ENCODE measurements at places on chromosomes 1 and 21.

DNA sequence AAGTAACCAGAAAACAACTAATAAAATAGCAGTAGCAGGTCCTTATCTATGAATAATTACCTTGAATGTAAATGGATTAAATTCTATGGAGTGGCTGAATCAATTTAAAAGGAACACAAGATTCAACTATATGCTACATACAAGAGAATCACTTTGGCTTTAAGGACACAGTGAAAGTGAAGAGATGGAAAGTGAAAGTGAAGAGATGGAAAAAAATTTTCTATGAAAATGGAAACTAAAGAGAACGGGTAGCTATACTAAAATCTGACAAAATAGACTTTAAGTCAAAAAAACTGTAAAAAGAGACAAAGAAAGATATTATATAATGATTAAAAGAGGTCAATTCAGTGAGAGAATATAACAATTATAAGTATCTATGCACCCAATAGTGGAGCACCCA, 54.7 kb downstream of the C1orf185 start:
- no peak for DNase-seq

- no peak for DNase-seq
Measured at GRCh38 chr1:159229896-159230295, 25.2 kb downstream of the ACKR1 start.

GRCh38 chr1:214494706-214495105, 56.7 kb downstream of the PTPN14 start:
- DNase-seq: no peak

DNA sequence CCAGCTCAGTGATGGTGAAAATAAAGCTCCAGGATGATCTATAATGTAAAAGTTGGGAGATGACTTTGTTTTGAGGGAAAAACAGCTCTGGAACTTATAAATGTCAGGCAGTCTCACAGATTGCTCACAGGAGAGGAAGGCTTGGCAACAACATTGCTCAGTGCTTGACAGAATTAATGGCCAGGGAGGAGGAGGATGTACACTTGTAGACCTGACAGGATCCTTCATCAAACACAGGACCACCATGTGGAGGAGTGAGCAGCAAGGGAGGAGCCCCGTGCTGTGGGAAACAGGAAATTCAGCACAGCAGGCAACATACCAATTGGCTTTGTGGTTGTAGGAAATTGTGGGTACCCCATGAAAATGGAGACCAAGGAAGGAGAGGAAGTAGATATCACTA, 291.8 kb upstream of the CAMK1G start:
- DNase-seq: no peak

DNA sequence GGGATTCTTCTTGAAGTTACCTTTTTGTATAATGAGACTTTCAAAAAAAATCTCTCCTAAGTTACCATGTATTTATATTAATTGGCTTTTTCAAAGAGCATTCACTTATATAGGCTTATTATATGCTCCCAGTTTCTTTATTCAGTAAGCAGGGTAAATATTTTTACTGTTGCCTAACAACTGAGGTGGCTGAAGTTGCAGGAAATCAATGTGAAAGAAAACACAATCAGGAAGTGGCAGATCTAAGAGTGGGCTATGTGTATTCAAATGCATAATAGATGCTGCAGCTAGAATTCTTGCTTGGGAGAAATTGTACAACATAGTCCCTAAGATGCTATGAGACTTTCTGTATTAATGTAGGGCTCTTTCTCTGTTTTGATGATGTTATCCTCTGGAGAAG, 606.9 kb downstream of the NUF2 start:
- DNase-seq: no peak

- no peak for DNase-seq
Measured at GRCh38 chr1:63329621-63330330, 7.4 kb downstream of the FOXD3 start.

- no peak for DNase-seq
Measured at GRCh38 chr1:197771904-197772556, 3.2 kb downstream of the DENND1B start.

DNA sequence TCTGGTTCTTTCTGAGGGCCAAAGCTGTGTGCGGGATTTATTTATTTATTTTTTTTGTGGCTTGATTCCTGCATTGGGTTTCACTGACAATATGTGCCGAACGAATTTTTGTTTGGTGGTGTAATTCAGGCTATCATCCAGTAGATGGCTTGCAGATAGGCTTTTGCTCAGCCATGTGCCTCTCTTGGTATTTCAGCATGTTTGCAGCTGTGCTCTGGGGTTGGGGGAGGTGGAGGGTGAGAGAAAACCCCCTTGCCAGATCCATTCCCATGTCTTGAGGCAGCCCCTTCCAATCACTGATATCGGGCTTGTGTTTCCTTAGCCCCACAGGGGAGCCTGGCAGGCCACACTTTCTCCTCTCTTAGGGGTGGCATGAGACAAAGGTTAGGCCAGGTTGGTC, 302.4 kb downstream of the PTGER3 start:
- no peak for DNase-seq

- no peak for DNase-seq
Measured at GRCh38 chr1:67191668-67192520, 25.6 kb downstream of the IL23R start.

- DNase-seq: no peak
Measured at GRCh38 chr1:64623750-64624191, 121.1 kb upstream of the RAVER2 start.

GRCh38 chr1:17419626-17420328, 19.7 kb downstream of the RCC2 start:
- peak; percentile 51 for DNase-seq

DNA sequence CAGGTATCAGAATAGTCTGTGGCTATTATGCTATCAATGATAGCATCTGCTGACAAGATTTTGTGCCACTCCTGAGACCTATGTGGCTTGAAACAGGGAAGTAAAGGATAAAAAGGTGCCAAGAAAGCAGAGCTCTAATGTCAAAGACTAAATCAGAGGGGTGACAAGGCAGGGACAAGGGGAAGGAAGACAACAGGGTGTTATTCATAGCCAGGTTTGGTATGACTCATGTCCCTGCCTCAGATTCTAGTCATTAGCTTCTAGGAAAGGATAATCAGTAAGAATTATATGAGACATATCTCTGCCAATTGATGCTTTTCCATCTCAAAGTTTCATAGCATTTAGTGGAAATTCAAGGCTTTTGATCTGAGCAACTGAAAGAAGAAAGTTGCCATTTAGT, 31.8 kb upstream of the PLD5 start:
- no peak for DNase-seq

DNA sequence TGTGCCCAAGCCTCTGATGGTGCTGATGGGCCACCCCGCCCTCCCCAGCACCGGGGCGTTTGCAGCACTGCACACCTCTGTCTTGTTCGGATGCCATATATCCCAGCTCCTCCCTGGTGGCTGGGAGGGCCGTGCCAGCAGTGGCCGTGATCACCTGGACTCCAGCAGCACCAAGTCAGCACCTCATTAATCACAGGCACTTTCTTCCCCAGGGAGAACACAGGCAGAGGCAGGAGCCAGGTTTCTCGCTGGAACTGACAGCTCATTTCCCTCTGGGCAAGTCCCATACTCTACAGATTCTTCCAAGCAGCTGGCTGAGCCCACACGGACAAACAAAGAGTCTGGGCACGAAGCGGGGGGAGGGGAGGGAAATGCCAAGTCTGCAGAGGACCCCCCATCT, 141.7 kb upstream of the EDN2 start:
- no peak for DNase-seq

DNA sequence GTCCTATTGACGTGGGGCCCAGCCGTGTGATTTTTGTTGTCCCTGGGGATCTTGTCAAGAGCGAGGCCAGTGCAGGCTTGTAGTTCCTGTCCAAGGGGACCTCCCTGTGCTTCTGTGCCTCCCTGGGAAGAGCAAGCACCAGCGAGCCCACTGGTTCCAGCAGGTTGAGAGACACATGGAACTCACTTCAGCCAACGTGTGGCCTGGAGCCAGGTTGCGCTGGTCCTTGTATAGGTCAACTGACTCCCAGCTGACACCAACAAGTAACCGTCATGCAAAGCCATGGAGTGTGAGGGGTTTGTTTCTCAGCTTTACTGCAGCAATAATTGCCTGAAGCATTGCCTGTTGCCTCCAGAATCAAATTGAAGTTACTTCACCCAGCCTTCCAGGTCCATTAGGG, 63.0 kb downstream of the DISP3 start:
- no peak for DNase-seq

DNA sequence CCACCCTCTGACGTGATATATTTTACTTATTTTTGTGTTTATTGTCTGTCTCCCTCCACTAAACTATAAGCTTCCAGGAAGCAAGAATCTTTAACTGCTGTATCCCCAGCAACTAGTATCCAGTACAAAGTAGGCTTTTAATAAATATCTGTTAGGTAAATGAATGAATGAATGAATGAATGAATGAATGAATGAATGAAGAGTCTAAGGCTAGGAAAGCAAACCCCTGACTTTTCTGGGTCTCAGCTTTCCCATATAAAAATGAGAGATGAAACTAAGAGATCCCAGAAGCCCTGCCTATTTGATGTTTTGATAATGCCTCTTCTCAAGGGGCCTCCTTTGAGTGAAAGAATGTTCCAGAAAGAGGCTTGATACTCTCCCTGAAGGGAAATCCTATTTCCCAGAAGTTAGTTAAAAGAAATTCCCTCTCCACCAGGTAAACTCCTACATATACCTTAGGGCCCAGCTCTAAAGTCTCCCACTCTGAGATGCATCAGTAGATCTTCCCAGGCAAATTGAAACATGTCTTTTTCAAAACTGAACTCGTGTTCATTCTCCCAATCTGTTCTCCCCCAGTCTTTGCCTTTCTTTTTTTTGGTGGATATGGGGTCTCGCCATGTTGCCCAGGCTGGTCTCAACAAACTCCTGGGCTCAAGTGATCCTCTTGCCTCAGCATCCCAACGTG, 7.8 kb downstream of the TTC39A start:
- no peak for DNase-seq

GRCh38 chr1:185396126-185396525, 79.1 kb upstream of the IVNS1ABP start:
- DNase-seq: no peak

- DNase-seq: no peak
Measured at GRCh38 chr1:107467286-107467685, 326.4 kb downstream of the NTNG1 start.

GRCh38 chr1:26477446-26478152, 5.4 kb downstream of the HMGN2 start:
- DNase-seq: no peak

GRCh38 chr1:160189649-160190625, at the start of gene CASQ1:
TSS of gene CASQ1 (plus strand) at chr1:160190575. CDS start at chr1:160190752, 177 bp downstream.
- no peak for DNase-seq

DNA sequence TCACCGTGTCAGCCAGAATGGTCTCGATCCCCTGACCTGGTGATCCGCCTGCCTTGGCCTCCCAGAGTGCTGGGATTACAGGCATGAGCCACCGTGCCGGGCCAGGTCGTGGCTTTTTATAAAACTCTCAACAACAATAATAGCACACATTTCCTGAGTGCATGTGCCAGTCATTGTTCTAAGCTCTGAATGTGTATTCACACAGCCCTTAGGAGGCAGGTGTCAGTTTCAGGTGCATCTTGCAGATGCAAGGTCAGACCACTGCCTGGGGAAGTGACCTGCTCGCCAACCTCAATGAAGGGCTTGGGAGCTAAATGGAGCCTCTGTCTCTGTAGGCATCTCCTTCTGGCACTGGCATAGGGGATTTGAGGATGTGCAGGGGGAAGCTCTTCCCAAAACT, 1.6 kb upstream of the LEFTY2 start:
- DNase-seq: no peak

- no peak for DNase-seq
Measured at GRCh38 chr1:114473796-114474195, 37.2 kb downstream of the TRIM33 start.

- DNase-seq: no peak
Measured at GRCh38 chr1:163562355-163562754, 240.6 kb downstream of the NUF2 start.

GRCh38 chr1:209659909-209660308, 7.7 kb upstream of the LAMB3 start:
- DNase-seq: no peak

DNA sequence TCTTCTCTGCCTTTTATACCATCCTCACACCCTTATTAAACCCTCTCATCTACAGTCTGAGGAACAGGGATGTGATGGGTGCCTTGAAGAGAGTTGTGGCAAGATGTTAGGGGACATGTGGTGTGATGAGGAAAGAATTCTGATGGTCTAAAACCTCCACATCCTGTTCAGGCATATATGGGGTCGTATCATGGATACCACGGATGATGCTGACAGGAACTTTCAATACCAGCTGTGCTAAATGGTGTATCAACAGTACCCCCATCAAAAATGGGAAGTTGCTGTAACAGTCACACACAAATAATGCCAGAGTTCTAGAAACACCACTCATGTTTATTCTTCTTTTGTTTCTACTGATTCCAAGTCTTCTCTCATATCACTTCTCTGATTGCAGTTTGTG, 12.9 kb downstream of the OR2T6 start:
- no peak for DNase-seq

DNA sequence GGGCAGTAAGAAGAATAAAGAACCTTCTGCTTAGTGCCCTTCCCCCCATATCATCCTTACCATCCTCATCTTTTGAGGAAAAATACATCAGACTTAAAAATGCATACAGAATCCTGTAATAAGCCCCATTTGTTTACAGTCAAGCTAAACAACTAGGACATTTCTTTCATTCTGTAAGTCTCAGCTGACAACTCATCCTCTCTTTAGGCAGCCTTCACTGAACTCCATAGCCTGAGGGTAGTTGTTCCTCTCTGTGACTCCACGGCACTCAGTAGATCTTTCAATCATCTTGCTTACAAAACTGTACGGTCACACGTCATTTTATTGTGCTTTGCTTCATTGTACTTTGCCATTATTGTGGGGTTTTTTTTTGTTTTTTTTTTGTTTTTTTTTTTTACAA, 82.5 kb downstream of the NRIP1 start:
- no peak for DNase-seq

GRCh38 chr1:217425422-217425821, 205.5 kb downstream of the GPATCH2 start:
- no peak for DNase-seq

DNA sequence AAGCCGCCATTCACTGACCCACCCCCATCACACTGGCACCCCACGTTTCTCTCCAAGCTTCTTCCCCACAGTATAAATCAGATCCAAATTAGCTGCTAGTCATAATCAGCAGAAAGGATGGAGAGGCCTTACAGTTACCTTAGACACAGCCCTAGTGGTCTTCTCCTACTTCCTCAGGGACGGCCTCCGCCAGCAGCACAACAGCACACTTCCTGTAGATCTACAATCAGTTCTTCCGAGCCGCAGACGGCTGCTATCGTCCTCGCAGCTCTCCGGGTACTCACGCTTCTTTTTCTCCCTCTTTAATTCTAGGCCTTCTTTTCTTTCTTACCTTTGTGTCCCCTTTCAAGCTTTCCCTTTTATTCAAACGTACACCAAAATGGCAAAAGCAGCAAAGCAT, 313.5 kb downstream of the SMYD3 start:
- no peak for DNase-seq

GRCh38 chr21:35461700-35462099, 412.6 kb upstream of the RUNX1 start:
- no peak for DNase-seq

GRCh38 chr21:41615613-41616012, 107.7 kb upstream of the TMPRSS2 start:
- no peak for DNase-seq

Measured in stimulated activated CD8-positive, alpha-beta memory T cell treated with anti-CD3 and anti-CD28 coated beads, Interleukin-15, amount 100 ng/mL, for 24 hours (primary cell).